CD4-positive, alpha-beta T cell treated with Interleukin-4 for 4 hours (primary cell): ENCODE measurements at places on chromosomes 16 and 17.

- DNase-seq, result no peak
Observed at GRCh38 chr17:39894681-39895376, 23.6 kb downstream of the GSDMB start.

- no peak for DNase-seq
Observed at GRCh38 chr16:75460446-75460845, 4.0 kb downstream of the TMEM170A start.

DNA sequence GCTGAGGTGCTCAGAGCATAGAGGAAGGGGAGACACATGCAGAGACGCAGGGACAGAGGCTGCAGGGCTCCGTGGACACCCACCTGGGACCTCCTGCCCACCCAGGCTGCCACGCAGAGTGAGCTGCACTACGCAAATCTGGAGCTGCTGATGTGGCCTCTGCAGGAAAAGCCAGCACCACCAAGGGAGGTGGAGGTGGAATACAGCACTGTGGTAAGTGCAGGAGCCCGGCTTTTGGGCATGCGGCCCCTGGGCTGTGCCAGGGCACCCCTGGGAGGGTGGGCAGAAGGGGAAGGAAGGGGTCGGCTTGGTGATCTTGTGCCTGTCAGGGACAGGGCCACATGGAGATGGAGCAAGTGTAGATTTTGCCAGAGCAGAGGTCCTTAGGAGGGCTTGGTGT, 15.2 kb downstream of the CD300A start:
- no peak for DNase-seq

DNA sequence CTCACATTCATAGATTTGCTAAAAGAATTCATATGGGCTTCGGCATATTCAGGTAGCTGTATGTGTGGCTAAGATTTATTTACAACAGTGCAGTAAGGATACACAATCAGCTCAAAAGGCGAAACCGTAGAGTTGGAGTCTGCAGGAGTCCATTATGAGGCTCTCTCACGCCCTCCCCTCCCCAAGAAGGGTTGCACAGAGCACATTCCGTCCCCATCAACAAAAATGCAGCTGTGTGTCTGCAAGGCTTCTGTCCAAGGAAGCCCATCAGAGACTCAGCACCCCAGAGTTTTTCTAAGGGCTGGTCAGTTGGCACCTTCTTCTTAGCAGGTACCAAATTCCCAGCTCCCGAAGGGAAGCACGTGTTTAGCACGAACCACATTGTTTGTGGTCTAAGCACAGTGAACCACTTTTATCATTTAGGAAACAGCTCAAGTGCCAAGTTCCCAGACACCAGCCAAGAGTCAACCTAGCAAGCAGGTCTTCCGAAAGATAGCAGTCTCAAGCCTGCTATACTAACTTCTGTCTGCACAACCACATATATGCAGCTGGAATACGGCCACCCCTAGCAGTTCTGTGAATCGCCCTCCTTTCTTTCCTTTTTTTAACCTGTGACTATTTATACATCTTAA, 28.5 kb upstream of the MEAK7 start:
- no peak for DNase-seq

DNA sequence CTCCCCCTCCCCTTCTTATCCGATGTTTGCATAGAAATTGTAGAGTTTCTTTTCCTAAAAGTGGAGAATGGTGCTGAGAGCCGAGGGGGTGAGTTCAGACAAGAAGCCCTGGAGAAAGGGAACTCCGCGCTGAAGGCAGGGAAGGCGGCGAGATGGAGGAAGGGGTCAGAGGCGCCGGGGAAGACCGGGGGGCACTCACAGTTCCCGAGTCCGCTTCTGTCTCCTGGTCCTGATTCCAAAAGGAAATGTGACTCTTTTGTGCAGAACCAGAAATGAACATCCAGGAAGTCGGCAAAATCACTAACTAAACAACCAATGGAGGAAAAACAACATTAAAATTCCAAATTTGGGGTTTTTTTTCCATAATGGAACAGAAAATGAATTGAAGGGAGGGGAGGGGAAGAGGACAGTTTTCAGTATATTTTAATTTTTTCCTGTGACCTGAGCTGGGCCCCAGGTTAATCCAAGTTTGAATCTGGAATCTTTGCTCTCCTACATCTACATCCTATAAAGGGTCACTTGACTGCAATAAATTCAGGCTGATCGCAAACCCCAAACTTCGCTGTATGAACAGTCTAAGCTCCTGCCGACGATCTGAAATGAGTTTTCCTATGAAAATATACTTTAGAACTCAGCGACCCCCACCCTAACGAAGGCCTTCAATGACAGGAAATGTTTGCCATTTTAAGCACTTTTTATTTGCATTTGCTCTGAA, 252.3 kb downstream of the C16orf95 start:
- no peak for DNase-seq

DNA sequence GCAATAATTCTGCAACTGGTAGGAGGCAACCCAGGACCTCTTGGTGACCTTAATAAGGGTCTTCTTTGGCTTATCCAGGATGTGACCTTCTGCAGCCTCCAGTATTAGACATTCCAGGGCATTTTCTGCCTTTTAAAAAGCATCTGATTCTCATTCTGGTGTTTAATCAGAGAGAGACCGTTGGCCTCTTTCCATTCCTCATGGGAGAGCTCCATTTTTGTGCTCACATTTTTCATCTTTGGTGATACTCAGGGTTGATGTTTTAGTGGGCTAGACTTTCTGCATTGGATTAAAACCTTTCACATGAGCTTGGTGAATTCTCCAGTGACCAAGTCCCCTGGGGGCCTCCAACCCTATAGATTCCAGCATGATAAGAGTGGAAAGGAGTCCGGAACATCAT, 150.2 kb upstream of the CACNG5 start:
- no peak for DNase-seq

GRCh38 chr17:81258292-81258691, 19.2 kb downstream of the NDUFAF8 start:
- no peak for DNase-seq

GRCh38 chr16:84886497-84887090, 66.8 kb downstream of the CRISPLD2 start:
- DNase-seq, result no peak

DNA sequence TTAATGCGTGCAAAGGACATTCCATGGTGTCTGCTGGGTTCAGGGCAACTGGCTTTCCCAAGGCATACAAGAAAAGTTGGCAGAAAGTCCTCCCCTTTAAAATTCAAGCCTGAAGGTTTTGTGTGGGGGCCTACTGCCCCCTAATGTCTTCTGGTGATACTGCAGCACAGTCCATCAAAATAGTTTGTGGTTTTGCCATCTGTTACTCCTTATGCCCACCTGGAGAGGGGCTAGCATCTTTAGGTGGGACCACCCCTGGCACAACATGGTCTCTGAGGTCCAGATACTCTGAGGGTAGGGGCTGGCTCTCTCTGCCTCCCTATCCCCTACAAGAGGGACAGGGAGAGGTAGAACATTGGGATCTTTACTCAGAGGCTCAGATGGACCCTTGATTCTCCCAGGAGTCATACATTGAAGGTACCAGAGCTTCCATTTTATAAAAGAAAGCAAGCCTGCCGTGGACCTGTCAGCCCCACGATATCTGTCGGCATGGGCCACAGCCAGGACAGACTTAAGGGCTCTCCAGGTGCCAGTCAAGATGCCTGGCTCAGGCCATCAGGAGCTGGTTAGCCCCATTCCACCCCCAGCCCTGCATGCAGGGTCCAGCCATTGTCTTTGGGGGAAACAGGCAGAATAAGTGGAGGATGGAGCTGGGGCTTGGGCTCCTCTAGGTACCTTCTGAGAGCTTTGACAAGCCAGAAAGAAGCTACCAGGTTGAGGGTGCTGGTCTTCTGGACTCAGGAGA, 6.3 kb downstream of the ESRP2 start:
- DNase-seq, result peak; percentile 57

GRCh38 chr17:41413353-41413957, 10.9 kb downstream of the KRT37 start:
- DNase-seq, result no peak

DNA sequence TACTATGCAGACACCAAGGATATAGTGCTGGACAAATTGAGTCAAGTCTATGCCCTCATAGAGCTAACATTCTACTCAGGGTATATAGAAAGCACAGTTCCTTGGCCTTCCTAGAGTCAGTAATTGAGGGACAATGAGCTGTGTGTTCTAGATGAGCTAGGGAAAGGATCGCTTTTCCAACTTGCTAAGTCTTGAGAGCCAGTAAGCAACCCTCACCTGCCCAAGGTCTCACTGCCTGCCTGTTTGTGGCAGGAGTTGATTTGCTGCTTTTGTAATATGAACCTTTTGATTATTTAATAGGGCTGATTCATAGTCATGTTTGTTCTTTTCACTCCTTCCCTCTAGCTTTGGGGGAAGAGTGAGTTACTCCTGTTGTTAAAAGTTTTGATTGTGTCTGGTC, 6.5 kb downstream of the DDX42 start:
- DNase-seq, result no peak

DNA sequence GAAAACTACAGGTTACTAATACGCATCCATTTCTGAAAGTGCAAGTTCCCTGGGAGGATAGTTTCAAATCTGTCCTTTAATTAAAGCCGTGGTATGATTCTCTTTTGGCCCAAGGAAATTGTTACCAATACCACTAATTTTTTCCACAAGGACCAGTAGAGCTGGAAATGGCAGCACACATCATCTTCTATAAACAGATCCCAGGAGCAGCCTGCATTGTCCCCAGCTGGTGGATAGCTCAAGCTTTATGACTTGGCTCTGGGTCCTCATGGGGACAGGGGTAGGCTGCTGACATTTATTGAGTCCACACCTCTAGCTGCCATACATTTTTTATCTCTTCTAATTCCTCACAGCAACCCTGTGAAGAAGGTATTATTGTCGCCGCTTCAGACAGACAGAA, 35.8 kb upstream of the BHLHA9 start:
- DNase-seq, result no peak

GRCh38 chr17:13920413-13920812, 148.9 kb upstream of the COX10 start:
- DNase-seq, result no peak

- no peak for DNase-seq
Observed at GRCh38 chr17:17508646-17509591, 12.7 kb upstream of the RASD1 start.

GRCh38 chr16:12901597-12902461, at the start of gene SHISA9:
Gene SHISA9, plus strand, starts transcription at chr16:12901598.
- no peak for DNase-seq

DNA sequence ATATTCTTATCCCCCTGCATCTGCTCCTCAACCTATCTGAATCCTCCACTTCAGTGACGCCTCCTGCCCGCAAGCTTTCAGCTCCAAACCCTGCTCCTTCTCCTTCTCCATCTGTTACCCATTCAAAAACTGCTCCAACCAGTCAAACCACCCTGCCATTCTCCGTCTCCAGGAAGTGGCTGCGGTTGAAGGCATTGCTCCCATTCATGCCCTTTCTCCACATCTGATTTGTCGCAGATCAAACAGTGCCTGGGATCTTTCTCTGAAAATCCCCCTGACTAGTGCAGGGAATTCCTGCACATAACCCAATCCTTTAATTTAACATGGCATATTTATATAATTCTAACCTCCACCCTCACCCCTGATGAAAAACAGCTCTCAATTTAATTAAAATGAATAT, 56.3 kb downstream of the SLFN5 start:
- no peak for DNase-seq

- DNase-seq, result peak; percentile 2
Observed at GRCh38 chr17:44655983-44656710, at the start of gene MEIOC. Gene MEIOC, plus strand, starts transcription at chr17:44656468. Its CDS starts 146 bp downstream, at chr17:44656614.

- no peak for DNase-seq
Observed at GRCh38 chr17:4772235-4772613, 538 bp downstream of the TM4SF5 start.

GRCh38 chr17:74368341-74369081, 1.2 kb downstream of the GPR142 start:
- DNase-seq, result peak; percentile 64

- DNase-seq, result no peak
Observed at GRCh38 chr17:5665164-5665563, 80.9 kb upstream of the NLRP1 start.

GRCh38 chr16:67773569-67774456, 32.5 kb downstream of the RANBP10 start:
- no peak for DNase-seq

DNA sequence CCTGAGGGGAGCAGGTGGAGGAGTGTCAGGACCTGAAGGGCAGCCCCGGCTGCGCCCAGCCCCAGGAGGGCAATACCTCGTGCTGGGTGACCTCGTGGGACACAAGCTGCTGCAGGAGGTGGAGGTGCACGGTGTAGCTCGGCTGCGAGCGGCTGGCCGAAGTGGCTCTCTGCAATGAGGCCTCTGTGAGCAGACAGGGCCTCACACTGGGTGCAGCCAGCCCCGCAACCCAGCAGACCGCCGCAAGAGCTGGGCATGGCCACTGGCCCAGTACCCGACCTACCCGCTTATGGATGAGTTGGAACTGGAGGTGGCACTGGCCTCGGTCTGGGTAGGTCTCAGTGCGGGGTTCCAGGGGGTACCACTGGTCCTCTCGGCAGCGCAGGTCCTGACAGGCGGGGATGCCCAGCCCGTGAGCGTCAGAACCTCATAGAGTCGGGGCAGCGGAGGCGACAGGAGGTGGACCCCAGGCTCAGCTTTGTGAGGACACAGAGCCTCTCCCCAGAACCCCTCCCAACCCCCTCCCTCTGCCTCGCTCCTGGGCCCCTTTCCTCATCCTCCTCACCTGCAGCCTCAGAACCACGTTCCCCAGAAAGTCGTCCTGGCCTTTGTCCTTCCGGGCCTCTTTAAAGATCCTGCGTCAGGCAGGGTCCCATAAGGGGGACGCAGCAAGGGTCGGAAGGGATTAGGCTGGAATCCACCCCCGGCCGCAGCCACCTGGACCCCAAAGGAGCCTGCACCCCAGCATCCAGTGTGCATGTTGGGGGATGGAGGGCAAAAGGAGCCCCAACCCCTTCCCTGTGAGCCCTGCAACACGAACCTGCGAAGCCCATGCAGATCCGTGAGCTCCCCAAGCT, 4.0 kb downstream of the UNC13D start:
- DNase-seq, result no peak

GRCh38 chr17:80486692-80487091, 10.3 kb upstream of the NPTX1 start:
- DNase-seq, result no peak

DNA sequence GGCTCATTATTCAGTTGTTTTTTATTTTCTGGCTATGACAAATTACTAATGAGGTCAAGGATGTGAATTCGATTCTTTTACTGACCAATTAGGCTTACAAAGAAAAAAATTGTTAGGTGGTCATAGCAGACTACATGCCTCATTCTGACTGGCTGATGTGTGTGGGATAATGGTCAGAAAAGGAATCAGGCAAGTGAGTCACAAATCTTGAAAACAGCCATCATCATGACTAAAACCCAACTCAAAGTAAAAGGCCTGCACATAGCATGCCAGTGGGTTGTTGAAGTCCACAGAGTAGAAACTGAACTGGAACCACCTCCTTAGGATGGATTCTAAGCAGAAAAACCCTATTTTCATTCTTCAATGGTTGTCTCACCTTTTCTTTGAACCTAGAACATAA, 8.6 kb downstream of the RPGRIP1L start:
- DNase-seq, result no peak

DNA sequence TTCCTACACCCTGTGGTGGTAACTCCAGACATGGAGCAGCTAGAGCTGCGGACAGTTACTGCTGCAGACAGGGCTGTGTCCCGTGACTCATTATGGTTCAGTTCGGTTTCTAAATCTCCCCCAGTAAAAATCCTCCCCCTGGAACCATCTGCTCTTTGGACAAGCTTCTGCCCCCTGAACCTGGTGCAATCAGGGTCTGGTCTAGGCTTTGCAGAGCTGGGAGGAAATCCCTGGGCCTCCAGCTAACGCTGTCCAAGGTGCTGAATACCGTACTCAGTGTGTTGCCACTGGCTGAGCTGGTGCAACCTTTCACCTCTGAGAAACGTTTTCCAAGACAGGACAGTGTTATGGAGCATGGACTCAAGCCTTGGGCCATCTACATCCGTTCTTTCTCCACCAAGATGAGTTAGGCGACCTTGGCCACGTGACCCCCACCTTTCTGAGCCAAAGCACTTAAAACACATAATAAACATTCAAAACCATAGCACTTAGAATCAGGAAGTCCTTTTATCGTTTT, 142.0 kb downstream of the CPPED1 start:
- no peak for DNase-seq
